ENCODE measurements at places on chromosomes 12 and 14.

- no peak for DNase-seq
These were observed 380.1 kb downstream of the RAD51B start for GRCh38 chr14:68199554-68200151.

- DNase-seq = no peak
These were observed 133.9 kb upstream of the SCAF11 start for GRCh38 chr12:46124132-46124847.

DNA sequence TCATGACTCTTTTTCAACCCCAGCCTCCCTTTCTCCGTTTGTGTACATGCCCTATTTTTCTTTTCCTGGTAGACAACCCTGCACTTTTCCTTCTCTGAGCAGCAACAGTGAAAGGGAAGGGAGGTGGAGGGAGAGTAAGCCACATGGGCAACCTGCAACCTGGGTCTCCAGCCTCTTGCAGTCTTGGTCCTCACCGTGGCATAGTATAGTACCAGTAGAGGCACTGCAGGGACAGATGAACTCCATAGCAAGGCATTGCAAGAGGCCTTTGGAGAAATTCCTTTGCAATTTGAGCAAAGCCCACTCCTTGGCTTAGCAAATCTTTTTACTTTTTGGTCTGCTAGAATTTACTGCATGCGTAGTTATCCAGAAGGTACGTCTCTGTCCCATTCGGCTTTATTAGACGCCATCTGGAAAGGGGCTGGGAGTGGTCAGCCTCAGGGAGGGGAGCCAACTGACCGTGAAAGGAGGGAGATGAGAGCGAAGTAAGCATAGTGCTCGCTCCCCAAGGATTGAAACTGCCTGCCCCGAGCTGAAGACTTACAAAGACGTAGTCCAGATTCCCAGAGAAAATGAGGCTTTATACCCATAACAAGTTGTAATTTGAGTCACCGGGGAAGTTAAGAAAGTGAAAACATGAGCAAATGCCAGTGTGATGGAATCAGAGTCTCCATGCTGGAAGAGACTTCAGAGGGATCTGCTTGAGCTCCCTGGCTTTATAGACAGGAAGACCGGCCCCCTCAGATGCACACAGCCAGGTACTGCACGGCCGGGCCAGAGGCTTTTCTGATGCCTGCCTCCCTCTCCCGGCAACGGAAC is 332.0 kb downstream of the CACNA1C start:
- DNase-seq = no peak

DNA sequence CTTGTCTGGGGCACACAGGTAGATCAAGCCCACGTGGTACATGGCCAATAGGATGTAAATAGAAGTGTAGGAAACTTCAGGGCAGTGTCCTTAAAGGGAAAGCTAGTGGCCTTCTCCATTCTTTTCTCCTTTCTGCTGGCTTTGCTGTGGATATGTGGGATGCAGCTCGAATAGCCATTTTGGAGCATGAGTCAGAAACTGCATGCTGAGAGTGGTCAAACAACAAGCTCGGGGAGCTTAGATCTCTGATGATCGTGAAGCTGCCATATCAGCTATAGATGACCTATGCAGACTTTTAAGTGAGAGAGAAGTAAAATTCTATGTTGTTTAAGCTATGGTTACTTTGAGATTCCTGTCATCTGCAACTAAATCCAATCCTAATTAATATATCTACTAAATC is 241.3 kb upstream of the DAAM1 start:
- no peak for DNase-seq

DNA sequence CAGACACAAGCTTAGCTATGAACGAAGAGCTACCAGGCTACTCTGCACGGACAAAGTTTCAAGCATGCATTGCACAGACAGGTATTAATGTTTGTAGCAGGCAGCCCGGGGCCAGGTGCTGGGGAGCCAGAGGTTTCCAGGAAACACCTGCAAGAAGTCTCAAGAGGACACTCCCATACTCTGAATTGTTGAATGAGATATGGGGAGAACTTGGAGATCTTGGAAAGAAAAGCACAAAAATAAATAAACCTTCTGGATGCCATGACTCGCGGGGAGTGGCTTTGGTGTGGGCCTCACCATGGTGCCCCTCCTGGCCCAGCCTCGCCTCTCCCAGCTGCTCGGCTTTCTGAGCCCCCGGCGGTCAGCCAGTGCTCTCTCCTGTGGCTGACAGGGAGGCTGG is 186.8 kb downstream of the TTC7B start:
- no peak for DNase-seq

GRCh38 chr12:109056891-109057290 is 4.5 kb downstream of the USP30 start:
- no peak for DNase-seq

GRCh38 chr12:20220339-20220738 is 148.0 kb upstream of the PDE3A start:
- no peak for DNase-seq

Data from stimulated activated naive CD4-positive, alpha-beta T cell (primary cell).